ENCODE measurements at places on chromosomes 16 and 17.

- no peak for DNase-seq
Measured at GRCh38 chr16:21197112-21197511, 14.3 kb downstream of the ZP2 start.

DNA sequence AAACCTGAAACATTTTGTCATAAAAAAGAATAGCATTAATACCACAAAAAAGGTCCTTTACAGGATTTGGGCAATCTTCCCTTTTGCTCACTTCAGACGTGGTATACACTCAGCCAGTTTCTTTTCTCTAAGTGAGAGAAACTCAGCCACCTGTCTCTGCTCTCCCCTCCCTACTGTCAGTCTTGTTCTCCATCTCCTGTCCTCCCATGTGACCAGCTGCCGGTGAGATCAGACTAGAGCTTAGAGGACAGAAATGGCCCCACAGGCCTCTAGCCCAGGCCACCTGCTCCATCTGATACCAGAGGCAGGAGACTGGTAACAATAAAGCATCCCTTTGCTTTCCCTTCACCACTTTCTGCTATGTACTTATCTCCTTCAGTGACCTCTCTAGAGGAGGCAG, 34.9 kb downstream of the CMC2 start:
- DNase-seq = no peak

DNA sequence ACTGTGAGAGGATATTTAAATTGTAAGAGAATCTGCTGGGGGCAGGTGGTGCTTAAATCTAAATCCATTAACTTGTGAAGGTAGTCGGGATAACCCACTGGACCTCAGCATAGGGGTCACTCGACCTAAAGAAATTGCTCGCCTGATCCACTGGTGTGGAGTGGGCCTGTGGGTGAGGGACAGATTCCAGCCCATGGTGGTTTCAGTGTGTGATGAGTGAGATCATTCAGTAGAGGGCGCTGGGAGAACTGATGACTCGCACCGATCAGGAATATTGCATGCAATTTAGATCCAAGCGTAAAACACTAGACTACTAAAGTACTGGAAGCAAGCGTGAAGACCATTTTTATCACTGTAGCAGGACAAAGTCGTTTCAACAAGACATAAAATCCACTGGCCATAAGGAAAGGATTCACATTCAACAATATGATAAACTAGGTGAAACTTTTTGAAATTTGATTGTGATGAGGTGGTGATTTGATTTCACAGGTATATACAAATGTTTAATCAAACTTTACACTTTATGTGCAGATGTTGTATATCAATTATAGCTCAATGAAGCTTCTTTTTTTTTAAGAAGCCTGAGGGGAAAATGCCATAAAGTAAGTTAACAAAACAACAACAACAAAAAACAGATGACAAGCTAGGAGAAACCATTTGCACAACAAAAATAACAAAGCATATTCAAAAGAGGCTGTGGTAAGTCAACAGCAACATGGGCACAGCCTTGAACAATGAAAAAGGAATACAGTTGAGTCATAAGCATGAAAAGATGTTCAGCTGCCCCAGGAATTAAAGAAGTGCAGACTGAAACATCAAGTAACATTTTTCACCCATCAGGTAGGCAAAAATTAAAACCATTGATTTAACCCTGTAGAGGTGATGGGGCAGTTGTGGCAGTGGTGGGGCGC, 7.5 kb upstream of the TMEM170A start:
- DNase-seq = peak; percentile 9

DNA sequence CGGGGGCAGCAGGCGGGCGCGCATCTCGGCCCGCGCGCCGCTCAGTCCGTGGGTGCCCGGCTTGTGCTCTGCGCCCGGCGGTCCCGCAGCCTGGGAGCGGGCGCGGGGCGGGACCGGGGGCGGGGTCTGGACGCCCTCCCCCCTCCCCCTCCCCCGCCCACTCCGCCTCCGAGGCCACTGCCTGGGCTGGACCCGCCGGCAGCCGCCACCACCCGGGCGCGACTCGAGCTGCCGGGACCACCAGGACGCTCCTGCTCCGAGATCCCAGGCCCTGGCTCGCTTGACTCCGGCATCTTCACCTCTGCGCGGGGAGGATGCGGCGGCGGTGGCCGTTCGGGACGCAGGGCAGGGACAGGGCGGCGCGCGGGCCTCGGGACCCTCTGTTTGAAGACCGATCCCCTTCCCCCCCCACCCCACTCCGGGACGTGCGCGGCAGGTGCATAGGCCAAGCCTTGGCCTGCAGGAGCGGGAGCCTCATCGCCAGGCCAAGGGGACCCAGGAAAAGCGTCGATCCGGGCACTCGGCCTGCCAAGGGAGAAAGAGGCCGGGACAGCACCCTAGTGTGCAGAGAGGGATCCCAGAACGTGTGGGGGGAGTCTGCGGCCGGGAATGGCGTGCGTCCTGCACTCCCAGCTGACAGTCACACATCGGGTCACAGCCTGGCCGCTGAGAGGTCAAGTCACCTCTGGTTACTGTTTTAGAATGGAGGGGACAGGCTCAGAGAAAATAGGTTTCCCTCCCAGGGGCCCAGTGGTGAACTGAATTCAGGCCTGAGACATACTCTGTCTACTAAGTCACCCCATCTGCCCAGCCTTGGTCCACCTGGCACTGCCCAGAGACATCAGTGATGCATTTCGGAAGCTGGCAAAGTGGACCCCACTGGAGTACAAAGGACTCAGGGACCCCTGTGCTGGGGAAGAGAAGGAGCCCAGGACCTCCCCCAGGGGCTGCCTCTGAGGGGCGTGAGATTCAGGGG, at the start of gene HS3ST6:
Gene HS3ST6, minus strand, starts transcription at position 65 of the 976 bp plus-strand sequence. CDS start 92 bp downstream, outside the sequence.
- no peak for DNase-seq

- DNase-seq = no peak
Measured at GRCh38 chr17:2852729-2853282, 56.6 kb downstream of the RAP1GAP2 start.

GRCh38 chr17:1709971-1710806, at the start of gene TLCD2:
TLCD2 (minus strand) TSS chr17:1710377; CDS start chr17:1710242, 135 bp downstream.
- DNase-seq = no peak

- DNase-seq = no peak
Measured at GRCh38 chr17:74185571-74186185, 17.8 kb upstream of the RPL38 start.

GRCh38 chr16:4611337-4612021, 3.2 kb downstream of the UBALD1 start:
- no peak for DNase-seq

GRCh38 chr16:84484579-84485254, 19.7 kb downstream of the MEAK7 start:
- no peak for DNase-seq

DNA sequence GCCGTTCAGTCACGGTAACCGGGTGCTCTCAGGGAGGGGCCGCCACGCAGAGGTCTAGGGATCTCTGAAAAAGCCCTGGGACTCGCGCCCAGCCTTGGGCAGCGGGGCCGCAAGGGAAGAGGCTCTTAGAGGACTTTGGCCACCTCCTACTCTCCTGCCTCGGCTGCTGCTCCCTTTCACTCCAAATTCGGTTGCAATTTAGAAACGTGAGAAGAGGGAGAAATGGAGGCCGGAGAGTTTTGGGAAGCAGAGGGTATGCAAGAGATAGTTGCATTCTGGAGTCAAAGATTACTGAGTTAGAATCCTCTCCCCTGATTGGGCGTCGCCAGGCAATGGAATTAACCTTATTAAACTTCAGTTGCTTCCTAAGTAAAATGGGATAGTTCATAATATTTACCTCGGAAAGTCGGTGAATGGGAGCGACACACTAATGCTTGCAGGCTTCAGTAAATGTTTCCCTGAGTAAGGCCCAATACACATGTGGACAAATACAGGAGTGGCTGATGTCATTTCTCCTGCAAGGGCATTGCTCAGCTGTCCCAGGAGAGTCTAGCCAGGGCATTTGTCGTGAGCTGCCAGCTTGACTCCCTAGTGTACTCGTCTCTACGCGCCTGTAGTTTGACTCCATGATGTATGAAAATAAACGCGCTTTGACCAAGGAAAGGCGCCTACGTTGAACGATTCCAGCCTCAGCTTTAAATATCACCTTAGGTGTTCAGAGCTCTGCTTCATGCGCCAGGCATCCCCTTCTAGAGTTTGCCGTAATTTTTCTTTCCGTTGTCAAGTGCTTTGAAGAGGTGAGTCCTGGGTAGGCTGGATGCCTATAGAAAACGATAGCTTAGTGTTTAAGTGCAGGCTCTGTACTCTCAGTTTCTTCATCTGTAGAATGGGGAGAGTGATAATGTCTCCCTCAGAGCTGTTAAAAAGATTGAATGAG, 667 bp downstream of the OGFOD1 start:
- no peak for DNase-seq

DNA sequence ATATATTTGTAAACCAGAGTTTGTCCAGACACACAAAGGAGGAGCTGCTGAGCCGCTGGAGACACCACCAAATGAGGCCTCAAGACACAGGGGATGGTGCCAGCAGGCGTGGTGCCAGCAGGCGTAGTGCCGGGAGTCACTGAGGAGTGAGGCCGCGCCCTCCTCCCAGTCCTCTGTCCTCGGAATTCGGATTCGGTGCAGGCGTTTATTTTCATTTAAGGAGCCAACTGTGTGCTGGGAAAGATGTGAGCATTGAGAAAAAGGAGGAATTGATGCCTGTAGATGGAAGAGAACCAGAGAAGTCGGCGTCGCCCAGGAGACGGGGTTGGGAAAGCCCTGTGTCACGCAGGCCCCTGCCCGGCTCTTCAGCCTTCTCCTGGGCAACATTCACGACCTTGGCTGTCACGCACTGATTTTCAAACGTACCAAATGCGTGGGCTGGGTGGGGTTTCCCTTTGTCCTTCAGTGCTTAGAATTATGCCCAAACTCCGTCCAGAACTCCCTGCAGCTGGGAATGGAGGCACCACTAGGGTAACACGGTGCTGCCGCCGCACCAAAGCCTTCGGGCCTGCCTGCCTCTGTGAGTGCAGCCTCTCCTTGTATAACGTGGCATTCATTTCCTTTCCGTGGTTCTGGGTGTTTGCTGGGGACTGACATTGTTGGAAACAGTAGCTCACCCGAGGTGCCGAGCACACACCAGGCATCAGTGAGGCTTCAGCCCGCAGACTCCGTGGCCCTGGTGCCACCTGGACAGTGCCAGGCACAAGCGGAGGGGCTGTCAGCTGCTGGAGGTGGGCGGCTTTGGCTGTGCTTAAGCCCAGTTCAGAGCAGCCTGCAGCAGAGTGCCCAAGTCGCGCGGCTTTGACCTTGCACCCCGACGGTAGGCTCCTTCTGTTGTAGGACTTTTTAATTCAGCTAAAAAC, 49.0 kb upstream of the CHMP6 start:
- peak; percentile 4 for DNase-seq

DNA sequence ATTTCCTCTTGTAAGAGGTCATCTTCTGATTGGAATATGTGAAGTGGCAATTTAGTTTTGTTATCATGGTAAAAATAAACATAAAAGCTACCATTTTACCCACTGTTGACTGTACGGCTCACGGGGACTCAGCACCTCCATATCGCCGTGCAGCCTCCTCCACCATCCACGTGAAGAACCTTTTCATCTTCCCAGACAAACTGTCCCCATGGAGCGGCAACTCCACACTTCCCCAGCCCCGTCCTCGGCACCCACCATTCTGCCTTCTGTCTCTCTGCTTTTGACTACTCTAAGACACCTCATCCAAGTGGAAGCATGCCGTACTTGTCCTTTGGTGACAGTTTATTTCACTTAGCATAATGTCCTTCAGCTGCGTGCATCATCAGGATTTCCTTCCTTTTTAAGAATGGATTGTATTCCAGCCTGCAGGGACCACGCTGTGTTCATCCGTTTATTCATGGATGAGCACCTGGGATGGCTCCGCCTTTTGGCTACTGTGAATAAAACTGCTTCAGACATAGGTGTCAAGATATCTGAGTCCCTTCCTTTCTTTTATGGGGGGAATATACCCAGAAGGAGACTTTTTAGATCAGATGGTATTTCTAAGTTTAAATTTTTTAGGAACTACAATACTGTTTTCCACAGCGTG, 14.3 kb downstream of the FBXO31 start:
- DNase-seq = no peak

DNA sequence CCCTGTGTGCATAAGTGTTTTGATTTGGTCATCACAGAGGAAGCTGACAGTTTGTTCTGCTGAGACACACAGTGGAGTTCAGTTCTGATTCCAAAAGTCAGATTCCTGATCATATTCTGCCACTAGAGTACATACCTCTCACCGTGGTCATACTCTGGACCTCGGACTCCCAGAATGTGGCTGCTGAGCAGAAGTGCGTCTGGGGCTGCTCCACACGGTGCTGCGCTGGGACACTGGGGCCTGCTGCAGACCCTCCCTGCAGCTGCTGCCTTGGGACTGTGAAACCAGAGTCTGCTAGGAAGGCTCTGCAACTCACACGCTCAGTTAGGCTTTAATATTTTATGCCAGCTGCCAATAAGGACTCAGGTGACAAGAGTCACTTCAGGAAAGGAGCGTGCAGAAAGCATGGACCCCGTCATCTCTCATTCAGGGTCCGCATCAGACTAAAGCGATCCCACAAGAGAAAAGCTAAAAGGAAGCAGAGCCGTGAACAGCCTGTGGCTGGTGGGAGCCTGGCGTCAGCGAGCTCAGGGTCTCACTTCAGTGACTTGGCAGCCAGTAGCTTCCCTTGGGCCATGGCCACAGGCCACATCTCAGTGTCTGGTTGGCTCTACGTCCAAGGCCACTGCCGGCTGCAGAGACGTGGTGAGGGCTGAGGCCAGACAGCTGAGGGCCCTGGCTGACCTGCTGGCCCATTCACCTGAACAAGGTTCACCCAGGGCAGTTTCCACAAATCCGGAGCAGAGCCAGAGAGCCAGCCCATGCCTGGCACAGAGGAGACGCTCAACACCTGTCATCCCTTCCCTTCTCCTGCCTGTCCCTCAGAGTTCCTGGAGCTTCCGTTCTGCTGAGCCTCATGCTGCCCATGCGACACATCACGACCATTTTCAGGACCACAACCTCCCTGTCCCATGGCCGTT, 24.7 kb upstream of the KIFC3 start:
- DNase-seq = no peak

DNA sequence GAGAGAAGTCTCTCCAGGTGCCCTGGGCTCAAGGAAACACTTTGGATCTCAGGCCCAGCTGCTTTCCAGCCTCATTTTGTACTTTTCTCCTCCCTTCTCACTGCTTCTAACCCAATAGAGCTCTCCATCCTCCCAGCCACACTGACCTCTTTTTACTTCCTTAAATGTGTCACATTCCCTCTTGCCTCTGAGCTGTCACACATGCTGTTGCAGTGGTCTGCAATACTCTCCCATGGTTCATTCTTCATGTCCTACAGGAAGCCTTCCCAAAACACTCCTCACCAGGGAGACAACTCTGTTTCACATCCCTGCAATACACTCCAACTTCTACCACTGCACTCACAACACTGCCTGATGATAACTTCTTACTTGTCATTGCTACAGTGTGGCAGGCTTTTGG, 242.1 kb upstream of the DYNLRB2 start:
- no peak for DNase-seq

GRCh38 chr17:6394055-6394606, 40.8 kb downstream of the AIPL1 start:
- no peak for DNase-seq

DNA sequence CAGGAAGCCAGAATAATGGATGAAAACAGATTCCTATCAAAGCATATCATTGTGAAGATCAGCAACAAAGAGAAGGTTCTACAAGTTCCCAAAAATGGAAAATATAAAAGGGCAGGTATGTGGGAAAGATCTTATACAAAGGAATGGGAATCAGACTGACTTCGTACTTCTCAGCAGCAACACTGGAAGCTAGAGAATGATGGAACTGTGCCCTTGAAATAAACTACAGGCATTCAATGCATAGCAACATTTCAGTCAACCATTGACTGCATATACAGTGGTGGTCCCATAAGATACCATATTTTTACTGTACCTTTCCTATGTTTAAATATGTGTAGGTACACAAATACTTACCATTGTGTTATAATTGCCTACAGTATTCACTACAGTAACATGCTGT, 30.3 kb upstream of the RAI1 start:
- DNase-seq = no peak

- DNase-seq = no peak
Measured at GRCh38 chr17:79633154-79633553, 22.3 kb upstream of the RBFOX3 start.
